ENCODE measurements at places on chromosomes 13 and 19.

DNA sequence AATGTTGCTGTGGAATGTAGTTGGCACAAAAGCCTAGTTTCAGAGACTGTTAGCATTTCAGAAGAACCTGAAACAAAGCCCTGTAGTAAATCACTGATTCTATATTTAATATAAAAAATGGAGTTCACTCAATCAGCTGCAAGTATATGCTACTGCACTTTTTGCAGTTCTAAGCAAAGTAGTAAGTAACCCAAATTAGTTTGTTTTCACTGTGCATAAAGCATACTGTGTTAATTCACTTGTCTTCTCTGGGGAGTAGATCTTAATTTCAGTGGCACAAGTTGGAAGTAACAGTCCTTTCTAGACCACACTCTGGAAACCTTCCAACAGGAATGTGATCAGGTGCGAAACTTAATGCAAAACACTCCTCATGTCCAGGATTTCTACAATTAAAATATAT is 139.3 kb downstream of the DACH1 start:
- no peak for DNase-seq

DNA sequence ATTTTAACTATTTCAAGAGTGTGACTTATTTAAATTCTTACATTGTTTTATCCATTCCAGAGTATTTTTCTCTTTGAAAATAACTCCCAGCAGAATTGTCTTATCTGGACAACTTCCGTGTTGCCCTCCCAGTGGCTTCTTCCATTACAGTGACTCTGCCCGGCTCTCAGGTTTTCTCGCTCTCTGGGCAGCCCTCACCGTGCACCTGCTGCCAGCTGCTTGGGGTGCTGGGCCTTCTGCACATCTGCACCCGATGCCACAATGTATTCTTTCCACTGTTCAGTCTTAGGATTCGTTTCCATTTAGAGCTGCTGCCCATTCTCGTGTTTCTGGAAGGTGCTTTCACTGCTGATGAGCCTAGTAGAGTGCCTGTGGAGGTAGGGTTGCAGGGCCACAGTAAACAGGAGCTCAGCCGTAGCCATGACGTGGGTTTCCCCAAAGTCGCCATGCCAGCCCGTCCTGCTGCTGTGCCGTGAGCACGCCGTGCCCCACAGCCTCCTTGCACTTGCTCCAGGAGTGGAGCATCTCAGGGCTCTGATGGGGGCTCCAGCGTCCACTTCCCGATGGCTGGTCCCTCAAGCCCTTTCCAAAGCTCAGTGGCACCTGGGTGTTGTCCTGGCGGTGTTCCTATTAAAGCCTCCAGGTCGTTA is 46.1 kb upstream of the DCUN1D2 start:
- no peak for DNase-seq

GRCh38 chr13:27130979-27131623 is 40.5 kb downstream of the USP12 start:
- no peak for DNase-seq

DNA sequence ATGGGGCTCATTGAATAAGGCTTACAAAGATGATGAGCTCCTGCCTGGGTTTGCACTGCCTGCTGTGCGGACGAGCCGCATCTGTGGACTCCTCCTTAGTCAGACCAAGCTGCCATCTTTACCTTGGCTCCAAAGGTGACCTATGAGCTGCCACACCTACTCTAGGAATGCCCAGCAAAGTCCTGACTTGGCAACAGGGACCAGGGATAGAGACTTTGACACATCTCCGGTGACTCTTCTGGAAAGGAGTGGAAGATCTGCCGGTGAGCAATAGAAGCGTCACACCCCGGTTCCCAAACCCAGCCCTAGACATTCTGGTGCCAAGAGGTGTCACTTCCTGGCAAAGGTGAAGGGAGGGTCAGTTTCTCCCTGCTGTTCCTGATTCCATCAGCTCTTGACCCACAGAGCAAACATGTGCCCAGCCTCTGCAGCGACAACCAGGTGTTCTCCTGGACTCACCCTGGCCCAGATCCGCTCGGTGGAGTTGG is 50.2 kb upstream of the GTF3A start:
- DNase-seq = no peak

- no peak for DNase-seq
Observed at GRCh38 chr13:75995966-75996365, 359.8 kb downstream of the LMO7 start.

DNA sequence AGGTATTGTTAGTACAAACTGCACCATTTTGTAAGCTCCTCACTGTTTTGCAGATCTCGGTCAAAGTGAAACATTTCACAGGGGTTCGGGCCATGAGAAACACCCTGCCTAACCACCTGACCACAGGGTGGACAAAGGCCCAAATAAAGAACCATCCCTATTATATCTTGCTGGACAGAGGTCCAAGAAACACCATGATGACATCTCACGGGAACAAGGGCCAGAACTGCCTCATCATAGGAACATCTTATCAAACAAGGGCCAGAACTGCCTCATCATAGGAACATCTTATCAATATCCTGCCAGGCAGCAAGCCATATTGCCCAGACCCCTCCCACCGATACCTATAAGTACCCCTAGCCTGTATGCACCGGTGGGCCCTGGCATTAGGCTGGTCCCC is 99.7 kb downstream of the PCDH9 start:
- DNase-seq = no peak

DNA sequence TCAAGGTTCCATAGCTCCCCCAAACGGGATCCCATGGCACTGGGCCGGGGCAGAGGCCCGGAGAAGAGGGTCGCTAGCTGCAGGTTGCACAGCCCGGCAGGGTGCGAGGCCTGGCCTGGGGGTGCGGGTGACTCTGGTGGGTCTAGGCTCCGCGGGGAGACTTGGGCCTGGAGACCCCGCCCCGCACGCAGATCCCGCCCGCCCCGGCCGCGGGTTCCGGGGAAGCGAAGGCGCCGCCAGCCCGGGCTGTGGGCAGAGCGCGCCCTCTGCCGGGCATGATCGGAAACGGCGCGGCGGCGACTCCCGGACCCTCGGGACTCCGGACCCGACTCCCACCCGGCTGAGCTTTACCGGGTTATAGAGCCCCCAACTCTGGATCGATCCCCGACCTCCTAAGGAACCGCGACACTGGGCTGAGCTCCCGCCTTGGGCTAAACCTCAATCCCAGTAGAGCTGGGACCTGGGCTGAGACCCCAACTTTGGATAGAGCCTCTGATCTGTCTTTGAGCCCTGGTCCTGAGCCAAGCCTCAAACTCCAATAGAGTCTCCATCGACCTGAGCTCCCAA is 3.1 kb upstream of the TNFAIP8L1 start:
- peak; percentile 60 for DNase-seq

DNA sequence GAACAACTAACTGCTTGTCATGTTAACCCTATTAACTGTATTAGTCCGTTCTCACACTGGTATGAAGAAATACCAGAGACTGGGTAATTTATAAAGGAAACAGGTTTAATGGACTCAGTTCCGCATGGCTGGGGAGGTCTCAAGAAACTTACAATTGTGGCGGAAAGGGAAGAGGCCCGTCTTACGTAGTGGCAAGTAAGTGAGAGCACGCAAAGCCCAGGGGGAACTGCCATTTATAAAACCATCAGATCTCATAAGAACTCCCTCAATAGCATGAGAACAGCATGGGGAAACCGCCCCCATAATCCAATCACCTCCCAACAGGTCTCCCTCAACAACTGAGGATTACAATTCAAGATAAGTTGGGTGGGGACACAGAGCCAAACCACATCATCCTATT is 34.7 kb downstream of the PHF11 start:
- DNase-seq = no peak

GRCh38 chr13:75803164-75803611 is 167.1 kb downstream of the LMO7 start:
- DNase-seq = no peak

DNA sequence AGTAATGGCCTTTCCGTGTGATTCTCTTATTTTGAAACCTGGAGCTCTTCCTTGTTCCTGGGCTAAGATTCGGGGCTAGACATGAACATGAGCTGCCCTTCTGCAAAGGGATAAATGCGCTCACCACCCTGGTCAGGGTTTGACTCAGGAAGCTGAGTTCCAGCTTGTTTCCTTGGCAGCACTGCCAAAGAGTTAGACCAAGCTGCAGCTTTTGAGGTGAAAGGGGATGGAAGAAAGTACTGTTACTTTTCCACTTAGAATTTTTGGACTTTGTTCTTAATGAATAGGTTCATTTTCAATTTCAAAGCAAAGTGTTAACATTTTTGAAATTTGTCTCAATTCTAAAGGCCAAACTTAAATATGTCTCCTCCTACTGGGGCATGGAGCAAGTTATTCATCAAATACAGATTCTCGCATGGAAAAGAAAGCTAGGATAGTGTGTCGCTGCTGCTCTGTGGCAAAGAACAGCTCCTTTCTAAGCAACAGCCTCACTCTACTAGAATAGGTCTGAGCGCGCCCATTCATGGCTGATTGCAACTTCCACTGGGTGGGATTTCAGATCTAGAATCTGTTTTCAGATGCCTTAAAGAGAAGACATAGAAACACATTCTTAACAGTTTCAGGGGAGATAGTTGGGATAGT is 2.2 kb downstream of the RGCC start:
- DNase-seq = no peak

- peak; percentile 4 for DNase-seq
Observed at GRCh38 chr13:102597029-102597961, 509 bp downstream of the TPP2 start.

DNA sequence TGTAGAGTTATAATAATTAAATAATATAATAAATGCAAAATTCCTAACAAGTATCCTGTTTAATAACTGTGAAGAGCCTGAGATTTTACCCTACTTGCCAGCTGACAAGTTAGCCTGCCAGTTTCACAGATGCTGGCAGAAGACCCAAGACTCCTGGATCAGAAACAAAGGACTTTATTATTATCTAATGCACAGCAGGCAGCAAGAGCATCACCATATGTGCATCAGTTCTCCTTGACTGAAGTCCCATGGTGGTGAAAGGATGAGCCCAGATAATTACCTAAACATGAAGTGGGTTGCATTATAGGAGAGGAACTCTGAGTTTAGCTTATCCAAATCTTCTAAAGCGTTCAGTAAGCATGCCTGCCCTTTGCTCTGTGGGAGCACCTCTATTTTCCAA is 39.1 kb upstream of the MTIF3 start:
- no peak for DNase-seq

DNA sequence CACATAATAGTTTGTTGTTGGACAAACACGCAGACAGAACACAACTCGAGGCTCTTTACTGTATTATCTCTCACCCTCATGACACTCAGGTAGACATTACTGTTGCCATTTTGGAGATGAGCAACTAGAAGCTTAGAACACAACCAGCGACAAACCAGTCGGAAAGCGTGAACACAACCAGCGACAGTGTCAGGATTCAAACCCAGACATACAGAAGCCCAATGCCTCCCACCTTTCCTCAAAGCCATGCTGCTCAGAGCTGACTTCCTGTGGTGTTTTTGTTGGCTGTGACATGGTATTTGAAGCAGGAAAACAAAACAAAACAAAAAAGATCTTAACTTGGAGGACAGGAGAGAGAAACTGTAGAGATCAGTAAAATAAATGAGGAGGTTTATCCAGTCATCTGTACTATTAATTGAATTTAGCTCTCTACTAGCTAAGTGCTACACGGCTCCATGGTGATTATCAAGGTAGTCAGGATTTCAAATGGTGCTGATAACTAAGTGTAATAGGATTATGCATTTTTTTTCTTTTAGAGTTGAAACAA is 92.1 kb downstream of the STARD13 start:
- no peak for DNase-seq

DNA sequence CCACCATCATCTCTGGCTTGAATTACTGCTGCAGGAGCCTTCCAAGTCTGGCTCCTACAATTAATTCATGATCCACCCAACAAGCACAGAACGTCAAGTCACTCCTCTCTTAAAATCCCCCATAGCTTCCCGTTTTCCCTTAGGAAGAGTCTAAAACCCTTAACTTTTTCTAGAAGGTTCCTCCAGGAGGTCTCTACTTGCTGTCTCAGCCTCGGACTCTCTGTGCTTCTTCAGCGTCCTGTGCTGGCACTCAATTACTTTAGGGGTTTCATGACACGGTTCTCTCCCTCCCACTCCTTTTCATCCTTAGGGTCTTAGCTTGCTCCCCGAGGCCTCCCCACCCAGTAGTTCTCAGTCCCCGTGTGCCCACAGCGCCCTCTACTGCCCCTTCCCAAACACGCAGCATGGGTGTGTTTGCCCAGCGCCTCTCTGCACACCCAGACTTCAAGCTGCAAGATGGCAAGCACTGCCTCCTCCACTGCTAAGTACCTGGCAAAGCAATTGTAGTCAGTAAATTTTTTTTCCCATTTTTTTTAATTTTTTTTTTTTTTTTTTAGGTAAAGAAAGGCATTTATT is 25.8 kb upstream of the MAP3K10 start:
- DNase-seq = peak; percentile 23

GRCh38 chr13:46197299-46198048 is 14.3 kb upstream of the LRRC63 start:
- DNase-seq = peak; percentile 86

DNA sequence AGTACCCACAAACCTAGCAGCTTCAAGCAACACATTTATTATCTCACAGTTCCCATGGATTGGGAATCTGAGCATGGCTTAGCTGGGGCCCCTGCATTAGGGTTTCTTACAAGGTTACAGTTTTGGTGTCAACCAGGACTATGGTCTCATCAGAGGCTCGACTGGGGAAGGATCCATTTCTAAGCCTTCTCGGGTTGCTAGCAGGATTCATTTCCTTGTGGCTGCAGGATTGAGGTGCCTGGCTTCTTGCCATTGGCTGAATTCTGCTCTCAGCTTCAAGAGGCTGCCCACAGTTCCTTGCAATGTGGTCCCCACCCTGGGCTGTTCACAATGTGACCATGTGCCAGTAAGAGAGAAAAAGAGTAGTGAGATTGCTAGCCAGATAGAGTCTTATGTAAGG is 26.7 kb downstream of the ZNRF4 start:
- DNase-seq = no peak

GRCh38 chr13:88887045-88887662 is 1216.0 kb downstream of the SLITRK5 start:
- DNase-seq = no peak

DNA sequence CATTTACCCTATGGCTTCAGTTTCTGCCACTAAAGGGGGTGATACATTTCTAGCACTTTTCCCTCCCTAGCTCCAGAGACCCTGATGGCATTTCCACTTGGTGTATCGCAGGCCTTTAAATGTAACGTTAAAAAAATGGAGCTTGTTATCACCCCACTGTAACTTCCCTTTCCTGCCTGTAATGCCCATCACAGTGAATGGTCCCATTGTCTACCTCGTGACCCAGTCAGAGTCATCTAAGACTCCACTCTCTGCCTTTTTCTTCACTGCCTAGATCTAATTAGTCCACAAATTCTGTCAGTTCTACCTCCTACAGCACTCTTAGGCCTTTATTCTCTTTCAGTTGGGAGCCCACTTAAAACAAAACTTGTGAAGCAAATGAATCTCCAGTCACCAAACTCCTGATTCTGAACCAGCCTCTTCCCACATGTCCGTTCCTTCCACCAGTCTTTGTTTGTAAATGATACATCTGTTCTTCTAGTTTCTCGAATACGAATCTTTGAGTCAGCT is 64.8 kb downstream of the NHLRC3 start:
- DNase-seq = no peak
